Forelimb muscle (tissue), 1 donor: ENCODE measurements at places on chromosomes 6 and 20. TPM values are rescaled to one million over a fixed set of nuclear protein-coding genes. Genes with fewer than 3 reads are reported as not detected.

LAMA2 gene
- polyA plus RNA-seq, result 151 TPM

PRL gene
- polyA plus RNA-seq, result 0.76 TPM

MAN1A1 gene
- polyA plus RNA-seq, result 23.4 TPM

SGK2 gene
- 1.7 TPM for polyA plus RNA-seq

SASH1 gene
- 34.0 TPM for polyA plus RNA-seq

CCN6 gene
- 0.15 TPM for polyA plus RNA-seq

ENPP3 gene
- polyA plus RNA-seq, result 0.59 TPM

FAM162B gene
- 5.5 TPM for polyA plus RNA-seq

LTA gene
- polyA plus RNA-seq, result 0.18 TPM

SIM1 gene
- 3.9 TPM for polyA plus RNA-seq

RPP40 gene
- 12.5 TPM for polyA plus RNA-seq

BPI gene
- 0.66 TPM for polyA plus RNA-seq

ZNF334 gene
- 11.2 TPM for polyA plus RNA-seq

UST gene
- 5.8 TPM for polyA plus RNA-seq

C6orf52 gene
- polyA plus RNA-seq, result 0.94 TPM

PAQR8 gene
- polyA plus RNA-seq, result 5.3 TPM

KIAA0408 gene
- 16.1 TPM for polyA plus RNA-seq

GPX5 gene
- not detected for polyA plus RNA-seq

ENPP5 gene
- polyA plus RNA-seq, result 4.2 TPM

BACH2 gene
- polyA plus RNA-seq, result 4.9 TPM

OPRL1 gene
- polyA plus RNA-seq, result 1.1 TPM

RBPJL gene
- not detected for polyA plus RNA-seq

ENPP4 gene
- 42.0 TPM for polyA plus RNA-seq

SLC17A9 gene
- polyA plus RNA-seq, result 0.54 TPM

KLHDC3 gene
- polyA plus RNA-seq, result 227 TPM

PM20D2 gene
- 49.7 TPM for polyA plus RNA-seq

RHAG gene
- 0.80 TPM for polyA plus RNA-seq

ADGRF4 gene
- not detected for polyA plus RNA-seq

ARMC12 gene
- polyA plus RNA-seq, result 0.96 TPM

RIPPLY2 gene
- polyA plus RNA-seq, result not detected

PSORS1C2 gene
- not detected for polyA plus RNA-seq

SLC22A1 gene
- polyA plus RNA-seq, result 0.85 TPM
